ENCODE measurements at places on chromosomes 5 and 9.

- no peak for DNase-seq
These were observed 32.6 kb downstream of the FNBP1 start for GRCh38 chr9:130010151-130010988.

- DNase-seq = no peak
These were observed 11.7 kb downstream of the SH3PXD2B start for GRCh38 chr5:172442592-172442991.

GRCh38 chr9:134943836-134944235 lies 26.1 kb upstream of the FCN1 start:
- no peak for DNase-seq

DNA sequence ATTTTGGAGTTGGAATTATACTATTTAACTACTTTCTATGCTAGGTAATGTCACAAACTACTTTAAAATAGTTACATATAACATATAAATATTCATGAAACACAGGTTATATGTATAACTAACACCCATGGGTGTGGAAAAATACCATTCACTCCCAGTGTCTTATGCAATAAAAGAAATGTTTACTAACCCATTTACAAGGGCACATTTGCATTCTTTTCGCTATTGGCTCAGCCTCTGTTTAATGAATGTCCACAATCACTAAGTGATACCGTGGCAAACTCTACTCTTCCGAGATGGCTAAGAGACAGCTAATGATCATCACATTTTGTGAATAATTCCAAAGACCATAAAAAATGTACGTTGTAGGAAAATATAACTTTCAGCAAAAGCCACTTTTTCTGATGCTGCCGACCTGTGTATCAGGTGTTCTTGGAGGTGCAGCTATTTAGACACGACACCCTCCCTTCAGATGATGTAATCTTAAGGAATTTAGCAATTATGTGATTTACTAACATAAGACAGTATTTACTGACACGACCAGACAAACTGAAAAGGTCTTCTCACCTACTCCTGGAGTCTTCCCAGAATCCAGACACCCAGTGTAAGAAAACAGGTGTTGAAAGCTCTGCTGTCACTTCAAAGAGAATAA lies 121.7 kb upstream of the FAM120A start:
- DNase-seq = no peak

GRCh38 chr9:70494221-70494620 lies 79.8 kb upstream of the KLF9 start:
- DNase-seq = no peak

- no peak for DNase-seq
These were observed 98.7 kb downstream of the VAV2 start for GRCh38 chr9:133893191-133893994.

GRCh38 chr5:90939211-90939610 lies 380.6 kb downstream of the ADGRV1 start:
- no peak for DNase-seq

DNA sequence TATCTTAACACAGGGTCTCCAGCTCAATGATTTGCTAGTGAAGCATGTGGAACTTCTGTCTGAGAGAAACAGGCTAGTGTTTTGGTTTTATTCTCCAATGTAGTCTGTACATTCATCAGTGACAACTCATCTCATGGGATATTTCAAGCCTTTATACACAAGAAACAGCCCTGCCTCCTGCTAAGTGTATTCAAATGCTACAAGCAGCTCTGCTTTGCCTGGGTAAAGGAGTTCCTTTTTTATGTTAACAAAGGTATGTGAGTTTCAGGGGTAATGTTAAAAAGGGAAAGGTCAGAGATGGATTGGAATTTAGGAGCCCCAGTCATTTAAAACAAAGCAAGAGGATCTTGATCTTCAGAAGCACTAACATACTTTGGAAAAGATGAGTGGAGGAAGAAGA lies 498.7 kb downstream of the ISL1 start:
- DNase-seq = no peak
